ENCODE measurements at places on chromosomes 5 and 9. TPM values are rescaled to one million over a fixed set of nuclear protein-coding genes. Genes with fewer than 3 reads are reported as not detected.

C9orf153 gene
- 2.8 TPM for total RNA-seq

- DNase-seq, result no peak
Observed at GRCh38 chr5:94784536-94785505, 166.4 kb downstream of the SLF1 start.

- DNase-seq, result no peak
Observed at GRCh38 chr9:105241356-105242043, 3.0 kb upstream of the SLC44A1 start.

- no peak for DNase-seq
Observed at GRCh38 chr5:143581147-143581546, 177.7 kb upstream of the NR3C1 start.

- DNase-seq, result peak; percentile 41
Observed at GRCh38 chr5:139747583-139748504, 47.8 kb upstream of the PSD2 start.

DNA sequence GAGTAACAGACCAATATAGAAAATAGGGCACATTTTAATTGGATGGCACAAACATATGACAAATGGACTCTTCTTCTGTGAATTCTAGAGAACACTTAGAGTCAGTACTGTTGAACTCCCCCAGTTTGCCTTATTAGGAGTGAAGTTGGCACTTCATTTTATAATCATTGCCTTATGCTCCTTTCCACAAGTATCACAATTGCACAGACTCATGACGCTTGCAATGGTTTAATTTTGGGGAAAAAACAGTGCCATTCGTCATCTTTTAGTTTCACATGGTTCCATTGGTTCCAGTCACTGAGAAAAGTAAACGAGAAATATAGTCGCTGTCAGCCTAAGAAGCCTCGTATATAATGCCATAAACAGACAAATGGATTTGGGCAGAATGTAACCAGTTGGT is 71.2 kb downstream of the LURAP1L start:
- DNase-seq, result no peak

DNA sequence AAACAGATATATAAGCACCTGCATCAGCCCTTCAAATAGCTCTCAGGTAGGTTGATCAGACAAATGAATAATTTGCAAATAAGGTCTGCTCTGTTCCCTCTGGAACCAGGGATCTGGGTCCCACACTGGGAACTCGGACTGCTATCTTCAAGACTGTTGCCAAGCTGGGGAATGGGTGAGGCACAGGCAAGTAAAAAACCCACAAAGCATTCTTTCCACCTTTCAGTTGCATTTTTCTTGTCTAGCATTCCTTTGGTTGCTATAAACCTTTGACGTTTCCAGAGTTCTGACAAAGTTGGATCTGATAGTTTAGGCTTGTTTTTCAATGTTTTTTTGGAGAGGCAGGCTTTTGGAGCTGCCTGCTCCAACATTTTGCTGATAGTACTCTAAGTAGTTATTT is 20.1 kb downstream of the FBXL17 start:
- DNase-seq, result no peak

SURF1 gene
- 40.0 TPM for total RNA-seq

MEGF9 gene
- 31.1 TPM for total RNA-seq

- DNase-seq, result no peak
Observed at GRCh38 chr9:83284746-83285145, 221.8 kb upstream of the RASEF start.

CRB2 gene
- total RNA-seq, result 0.32 TPM

TBC1D13 gene
- total RNA-seq, result 14.7 TPM

SAPCD2 gene
- total RNA-seq, result 0.37 TPM

- DNase-seq, result no peak
Observed at GRCh38 chr5:36950586-36951457, 74.3 kb downstream of the NIPBL start.

GRCh38 chr9:81771571-81771970 is 82.2 kb upstream of the TLE1 start:
- DNase-seq, result no peak

GRCh38 chr9:122099271-122099869 is 6.3 kb upstream of the TTLL11 start:
- peak; percentile 93 for DNase-seq

DNA sequence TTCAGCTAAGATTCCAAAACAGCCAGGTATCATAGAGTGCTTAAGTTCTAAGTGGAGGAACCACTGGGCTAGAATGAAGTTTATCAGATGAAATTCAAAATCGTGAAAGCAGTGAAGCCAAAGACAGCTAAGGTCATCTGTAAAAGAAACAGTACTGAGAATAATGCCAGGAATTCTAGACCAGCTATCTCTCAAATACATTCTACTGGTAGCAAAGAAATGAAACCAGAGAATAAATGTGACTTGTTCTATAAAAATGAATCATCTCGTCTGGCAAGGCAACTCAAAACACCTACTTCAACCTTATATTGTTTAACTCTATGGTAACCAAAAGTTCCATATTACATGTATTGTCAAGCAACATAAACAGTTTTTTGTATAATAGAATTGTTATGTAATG is 51.3 kb upstream of the RGMB start:
- DNase-seq, result no peak

DNA sequence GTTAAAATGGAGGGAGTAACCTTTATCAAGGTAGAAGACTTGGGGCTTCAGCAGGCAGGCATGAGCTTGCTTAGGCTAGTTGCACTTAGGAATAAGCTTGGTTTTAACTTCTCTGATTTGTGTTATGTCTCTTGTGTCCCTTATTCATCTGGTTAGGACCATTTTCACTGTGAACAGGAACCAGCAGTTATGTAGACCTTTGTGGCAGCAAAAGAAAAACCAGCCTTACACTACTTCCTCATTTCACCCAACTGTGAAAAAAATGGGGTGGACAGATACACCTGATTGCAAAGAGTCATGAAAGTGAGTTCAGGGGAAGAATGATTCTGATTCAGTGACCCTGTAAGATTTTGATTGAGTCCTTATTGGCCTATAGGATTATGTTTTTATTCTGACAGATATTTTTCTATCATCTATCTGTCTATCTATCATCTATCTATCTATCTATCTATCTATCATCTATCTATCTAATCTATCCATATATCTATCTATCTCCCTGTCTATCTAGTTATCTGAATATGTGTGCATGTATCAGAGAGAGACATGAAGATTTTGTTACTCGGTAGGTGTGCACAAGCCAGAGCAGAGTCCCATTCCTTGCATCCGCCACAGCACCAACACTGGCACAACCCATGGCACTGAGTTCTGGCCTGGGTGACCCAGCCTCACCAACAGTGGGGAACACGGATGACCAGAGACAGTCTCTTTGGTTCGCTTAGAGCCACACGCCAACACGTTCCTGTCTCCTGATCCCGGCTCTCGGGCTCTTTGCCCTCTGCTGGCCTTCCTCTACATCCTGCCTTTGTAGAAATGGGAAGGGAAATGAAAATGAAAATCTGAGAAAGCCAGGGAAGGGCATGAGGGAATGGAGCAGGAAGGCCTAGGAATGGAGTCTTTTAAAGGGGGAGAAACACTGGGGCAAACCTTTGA is 1.3 kb upstream of the ZNF366 start:
- no peak for DNase-seq

MEGF10 gene
- 0.74 TPM for total RNA-seq

- no peak for DNase-seq
Observed at GRCh38 chr9:106857811-106858470, 5.0 kb upstream of the ZNF462 start.

TMC1 gene
- total RNA-seq, result 0.56 TPM

BAAT gene
- not detected for total RNA-seq

DNA sequence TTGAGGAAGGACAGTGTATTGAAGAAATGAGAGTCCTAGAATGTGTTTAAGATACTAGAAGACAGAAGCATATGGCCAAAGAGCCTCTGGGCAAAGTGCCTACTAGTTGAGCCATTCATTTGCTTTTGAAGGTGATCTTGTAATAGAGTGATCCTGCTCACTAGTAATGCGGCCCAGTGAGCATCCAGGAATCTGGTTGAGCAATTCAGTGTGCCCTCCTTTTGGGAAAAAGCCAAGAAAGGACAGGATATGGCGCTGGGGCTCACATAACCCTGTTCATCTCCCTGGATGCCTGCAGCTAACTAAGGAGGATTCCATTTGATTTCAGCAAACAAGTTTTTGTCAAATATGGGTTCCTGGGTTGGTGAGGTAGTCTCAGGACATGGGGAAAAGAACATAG is 16.3 kb downstream of the ADAM19 start:
- DNase-seq, result no peak

DNA sequence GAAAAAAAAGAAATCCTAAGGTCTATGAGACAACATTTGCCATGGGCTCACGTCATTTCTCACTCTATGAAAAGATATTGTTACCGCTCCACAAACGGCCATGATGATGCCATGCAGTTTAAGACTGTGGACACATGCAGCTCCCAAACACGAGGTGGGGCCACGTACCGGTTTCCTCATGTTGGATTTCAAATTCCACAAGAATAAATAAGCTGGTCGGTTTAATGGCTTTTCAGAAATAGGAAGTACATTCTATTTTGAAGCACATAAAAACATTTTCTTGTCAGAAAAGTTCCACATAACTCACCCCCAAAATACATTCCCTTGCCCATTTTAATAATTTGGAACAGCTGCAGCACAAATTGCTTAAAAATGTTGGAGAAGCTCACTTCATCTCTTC is 130.6 kb downstream of the MYO10 start:
- DNase-seq, result no peak

DNA sequence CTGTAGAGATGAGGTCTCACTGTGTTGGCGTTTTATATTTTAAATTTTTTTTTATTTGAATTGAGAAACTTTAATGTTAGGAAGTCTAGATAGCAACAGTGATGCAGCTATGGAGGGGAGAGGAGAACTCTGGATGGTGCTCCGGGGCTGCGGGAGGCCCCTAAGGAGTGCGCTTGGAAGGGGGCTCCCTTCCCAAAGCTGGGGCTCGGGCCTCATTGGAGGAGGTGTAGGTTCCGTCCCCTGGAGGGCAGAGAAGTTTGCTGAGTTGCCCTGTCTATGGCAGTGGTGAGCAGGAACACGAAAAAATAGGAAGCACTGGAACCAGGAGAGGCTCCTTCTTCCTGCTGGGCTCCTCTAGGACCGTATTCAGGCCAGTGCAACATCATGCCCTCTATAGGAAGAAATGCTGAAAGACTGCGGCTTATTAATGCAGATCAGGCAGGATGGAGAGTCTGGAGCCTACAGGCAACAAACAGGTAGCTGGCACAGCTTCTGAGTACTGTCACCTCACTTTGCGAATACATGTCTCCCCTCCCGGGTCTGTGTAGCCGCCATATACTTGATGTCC is 16.1 kb downstream of the AHRR start:
- no peak for DNase-seq

DNA sequence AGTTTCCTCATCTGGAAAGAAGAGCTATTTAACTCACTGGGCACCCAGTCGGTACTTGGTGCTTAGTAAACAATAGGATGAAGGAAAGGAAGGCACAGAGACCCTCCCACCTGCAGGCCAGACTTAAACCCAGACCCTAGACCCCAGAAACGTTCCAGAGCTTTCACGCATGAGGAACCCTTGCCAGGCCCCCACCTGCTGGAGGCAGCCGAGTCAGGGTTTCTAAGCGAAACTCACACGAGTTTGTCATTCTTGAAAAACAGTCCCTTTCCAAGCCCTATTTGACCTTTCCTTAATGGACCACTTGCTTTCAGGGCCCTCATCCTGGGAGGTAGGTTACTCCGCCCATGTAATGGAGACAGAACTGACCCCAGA is 30.6 kb downstream of the NDUFA8 start:
- DNase-seq, result no peak

ZCCHC9 gene
- 23.0 TPM for total RNA-seq

IZUMO3 gene
- total RNA-seq, result not detected

DNA sequence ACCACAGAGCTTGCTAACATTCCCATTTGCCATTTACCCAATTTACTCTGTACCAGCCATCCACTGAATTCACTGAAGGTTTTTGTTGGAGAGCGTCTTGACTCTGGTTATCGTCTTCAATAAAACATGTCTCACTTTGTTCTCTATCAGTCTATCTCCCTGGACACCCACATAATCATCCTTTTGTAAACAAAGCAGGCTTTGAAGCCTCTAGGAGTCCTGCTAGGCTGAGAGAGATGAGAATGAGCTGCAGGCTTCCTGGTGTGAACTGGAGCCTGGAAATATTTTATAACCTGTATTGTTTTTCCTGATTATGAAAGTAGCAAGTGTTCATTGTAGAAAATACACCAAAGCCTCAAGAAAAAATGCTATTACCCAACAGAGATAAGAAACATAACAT is 140.6 kb upstream of the ZNF366 start:
- no peak for DNase-seq

DNA sequence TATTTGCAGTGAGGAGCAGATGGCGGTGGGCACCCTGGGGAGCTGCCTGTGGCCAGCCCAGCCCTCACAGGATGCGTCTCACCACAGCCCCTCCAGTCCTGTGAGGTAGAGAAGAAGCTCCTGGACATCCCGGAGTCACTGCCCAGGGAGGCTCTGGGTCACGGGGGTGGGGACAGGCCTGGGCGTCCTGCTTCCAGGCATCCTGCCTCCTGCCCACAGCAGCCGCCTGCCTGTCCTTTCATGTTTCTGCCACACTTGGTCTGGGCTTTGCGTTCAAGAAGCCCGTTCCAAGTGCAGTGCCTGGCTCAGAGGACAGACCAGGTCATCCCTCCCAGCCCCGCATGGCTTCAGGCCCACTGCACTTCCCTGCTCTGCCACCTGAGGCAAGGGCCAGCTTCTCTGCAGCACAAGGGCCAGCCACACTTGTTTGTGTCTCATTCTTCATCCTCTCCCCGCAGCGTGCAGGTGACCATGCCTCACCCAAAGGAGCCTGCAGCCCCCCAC is 38.2 kb downstream of the ZDHHC11B start:
- no peak for DNase-seq

GRCh38 chr5:32586276-32586599 is 881 bp downstream of the SUB1 start:
- DNase-seq, result no peak

MSMP gene
- total RNA-seq, result not detected

GRCh38 chr5:156779436-156779835 is 70.7 kb upstream of the PPP1R2B start:
- no peak for DNase-seq

LRRC19 gene
- total RNA-seq, result not detected

- DNase-seq, result no peak
Observed at GRCh38 chr5:88881571-88881971, 1.4 kb downstream of the MEF2C start.

DNA sequence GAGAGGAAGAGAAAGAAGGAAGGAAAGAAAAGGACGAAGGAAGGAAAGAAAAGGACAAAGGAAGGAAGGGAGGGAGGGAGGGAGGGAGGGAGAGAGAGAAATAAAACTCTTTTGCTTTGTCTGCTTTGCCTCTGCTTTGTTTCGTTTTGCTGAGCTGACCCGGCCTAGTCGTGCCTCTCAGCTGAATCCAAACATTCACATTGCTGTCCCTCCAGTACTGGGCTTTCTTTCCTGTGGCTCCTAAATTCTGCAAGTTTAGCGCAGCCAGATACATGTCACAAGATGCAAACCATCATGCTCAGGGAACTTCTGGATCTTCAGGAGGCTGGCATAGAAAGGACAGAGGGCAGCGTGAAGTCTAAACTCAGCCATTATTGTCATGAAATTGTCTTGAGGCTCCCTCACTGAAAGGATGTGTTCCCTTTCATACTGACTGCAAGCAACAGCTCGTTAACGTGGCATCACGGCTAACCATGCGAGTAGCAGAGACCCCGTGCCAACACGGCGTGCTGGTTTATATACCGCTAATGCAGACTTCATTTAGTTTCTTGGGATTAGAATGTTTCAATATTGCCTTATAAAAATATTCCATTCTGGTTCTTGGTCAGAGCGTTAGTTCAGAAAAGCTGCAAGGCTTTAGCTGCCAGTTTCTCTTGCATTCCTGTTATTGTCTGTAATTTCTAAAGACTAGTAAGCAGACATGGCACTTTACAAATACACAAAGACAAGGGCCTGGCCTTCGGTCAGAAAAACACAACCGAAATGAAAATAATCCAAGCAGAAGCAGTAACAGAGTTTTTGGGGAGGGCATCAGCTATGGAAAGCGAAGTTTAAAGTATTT is 94.2 kb downstream of the TMEM174 start:
- DNase-seq, result no peak

SPINK6 gene
- total RNA-seq, result not detected
